Stimulated activated CD4-positive, alpha-beta T cell treated with anti-CD3 and anti-CD28 coated beads, Interleukin-12 subunit alpha, Interleukin-12 subunit beta, amount 100 ng/mL, for 24 hours (primary cell): ENCODE measurements at places on chromosomes 11 and 22.

GRCh38 chr11:125618383-125618782, 6.6 kb upstream of the CHEK1 start:
- no peak for DNase-seq

GRCh38 chr22:26777156-26777801, 119.9 kb downstream of the MIAT start:
- no peak for DNase-seq

- no peak for DNase-seq
These were observed 113.6 kb downstream of the MICAL3 start for GRCh38 chr22:17910561-17911311.

- DNase-seq: no peak
These were observed 825 bp downstream of the SLC1A2 start for GRCh38 chr11:35418282-35419183.

- no peak for DNase-seq
These were observed 133.0 kb upstream of the FIBIN start for GRCh38 chr11:26860895-26861294.

DNA sequence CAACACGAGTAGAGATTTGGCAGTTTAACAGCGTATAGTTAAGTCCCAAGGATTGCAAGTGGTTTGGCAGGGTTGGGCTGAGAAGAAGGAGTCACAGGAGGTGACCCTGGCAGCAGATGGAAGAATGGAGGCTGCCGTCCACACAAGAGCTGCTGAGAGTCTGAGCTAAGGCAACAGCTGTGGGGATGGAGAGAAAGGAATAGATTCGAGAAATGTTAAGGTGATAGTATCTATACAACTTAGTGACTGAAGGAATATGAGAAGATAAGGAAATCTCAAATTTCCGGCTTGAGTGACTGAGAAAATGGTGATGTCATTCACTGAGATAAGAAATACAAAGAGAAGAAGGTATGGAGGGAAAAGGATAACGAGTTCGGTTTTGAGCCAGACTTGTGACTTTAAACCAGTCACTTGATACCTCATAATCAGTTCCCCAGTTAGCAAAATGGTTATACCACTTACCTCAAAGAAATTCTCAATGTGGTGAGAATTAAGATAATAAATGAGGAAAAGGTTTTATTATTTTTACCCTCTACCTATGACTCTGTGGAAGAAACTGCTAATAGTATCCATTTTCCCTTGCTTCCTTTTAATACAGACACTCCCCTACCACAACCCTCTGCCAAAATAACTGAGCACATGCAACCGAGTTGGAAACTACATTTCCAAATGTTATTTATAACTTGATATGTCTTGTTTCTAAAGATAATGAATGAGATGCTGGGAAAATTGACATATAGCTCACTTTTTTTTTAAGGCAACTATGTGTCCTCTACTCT, 30.7 kb downstream of the FAM168A start:
- no peak for DNase-seq

- DNase-seq: no peak
These were observed 22.3 kb upstream of the OR5B21 start for GRCh38 chr11:58530236-58530635.

DNA sequence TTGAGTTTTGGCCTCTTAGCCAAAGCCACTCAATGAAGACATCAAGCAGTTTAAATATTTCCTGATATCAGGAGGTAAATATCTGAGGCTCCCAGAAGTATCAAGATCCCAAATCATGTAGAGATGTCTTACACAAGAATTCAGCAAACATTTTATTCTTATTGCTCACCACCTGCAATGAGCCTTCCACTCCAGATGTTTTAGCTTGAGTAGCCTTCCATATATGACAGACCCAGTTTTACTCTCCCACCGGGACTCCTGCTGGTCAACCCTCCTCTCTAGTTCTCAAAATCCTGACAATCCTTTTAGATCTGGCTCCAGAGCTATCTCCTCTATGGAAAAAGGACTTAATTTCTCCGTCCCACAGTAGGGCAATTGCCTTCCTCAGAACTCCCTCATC, 404.4 kb downstream of the KCNA4 start:
- no peak for DNase-seq
